ENCODE measurements at places on chromosomes 13 and 19.

- H3K27ac ChIP-seq, result no peak overlapping the region
- no peaks in the 10 kb centered on the region for H3K27me3 ChIP-seq
- peak overlapping the region; percentile 41 for H3K4me3 ChIP-seq
- DNase-seq, result no peak
- peaks cover 23% of the 10 kb centered on the region for H3K36me3 ChIP-seq
Observed at GRCh38 chr19:11069561-11069960, 19.7 kb upstream of the LDLR start.

- H3K27ac ChIP-seq, result no peak overlapping the region
- no peak overlapping the region for H3K4me3 ChIP-seq
- peaks cover 18% of the 10 kb centered on the region for H3K4me1 ChIP-seq
- DNase-seq, result peak; percentile 30
- H3K36me3 ChIP-seq, result no peaks in the 10 kb centered on the region
- no peaks in the 10 kb centered on the region for H3K27me3 ChIP-seq
Observed at GRCh38 chr19:48896191-48896720, 2.3 kb downstream of the TULP2 start.

DNA sequence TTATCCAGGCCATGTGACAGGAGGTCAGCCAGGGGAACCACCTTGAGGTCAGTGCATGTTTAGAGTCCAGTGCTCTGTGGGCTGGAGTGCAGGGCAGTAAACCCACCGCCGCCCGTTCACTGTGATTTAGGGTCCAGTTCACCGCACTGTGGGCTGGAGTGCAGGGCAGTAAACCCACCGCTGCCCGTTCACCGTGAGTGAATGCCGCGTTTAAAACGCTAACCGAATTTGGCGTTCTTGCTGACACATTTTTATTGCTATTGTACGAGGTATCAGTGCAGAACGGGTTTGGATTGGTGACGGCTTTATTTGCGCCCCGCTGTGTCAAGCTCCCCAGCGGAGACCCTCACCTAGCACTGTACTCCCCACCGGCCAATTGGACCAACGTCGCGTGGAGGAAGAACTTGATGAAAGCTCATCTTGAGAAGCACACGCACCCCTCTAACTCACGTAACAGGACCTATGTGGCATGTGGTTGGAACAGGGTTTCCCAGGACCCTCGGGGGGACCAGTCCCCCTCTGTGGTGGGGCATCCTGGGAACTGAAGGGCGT is 27.9 kb downstream of the C13orf46 start:
- no peak for DNase-seq
- no peaks in the 10 kb centered on the region for H3K27me3 ChIP-seq
- no peak overlapping the region for H3K4me3 ChIP-seq
- H3K36me3 ChIP-seq, result no peaks in the 10 kb centered on the region
- H3K27ac ChIP-seq, result no peak overlapping the region
- peaks cover 5% of the 10 kb centered on the region for H3K4me1 ChIP-seq

DNA sequence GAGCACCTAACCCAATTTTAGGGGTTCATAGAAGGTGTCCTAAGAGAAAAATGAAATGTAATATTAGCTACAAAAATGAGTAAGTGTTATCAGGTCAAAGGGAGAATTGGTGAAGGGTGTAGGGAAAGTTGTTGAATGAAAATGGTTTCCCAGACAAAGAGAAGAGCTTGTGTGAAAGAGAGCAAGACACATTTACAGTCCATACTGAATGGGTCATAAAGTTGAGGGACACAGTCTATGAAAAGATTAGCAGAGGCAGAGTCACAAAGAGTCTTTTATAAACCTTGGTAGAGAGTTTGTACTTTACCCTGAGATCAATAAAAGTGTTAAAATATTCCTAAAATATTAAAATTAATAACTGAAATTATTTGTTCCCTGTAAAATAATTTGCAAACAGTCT is 759.4 kb downstream of the DIAPH3 start:
- H3K4me3 ChIP-seq, result no peak overlapping the region
- no peak overlapping the region for H3K27ac ChIP-seq
- H3K36me3 ChIP-seq, result peaks cover 14% of the 10 kb centered on the region
- H3K4me1 ChIP-seq, result peaks cover 4% of the 10 kb centered on the region

DNA sequence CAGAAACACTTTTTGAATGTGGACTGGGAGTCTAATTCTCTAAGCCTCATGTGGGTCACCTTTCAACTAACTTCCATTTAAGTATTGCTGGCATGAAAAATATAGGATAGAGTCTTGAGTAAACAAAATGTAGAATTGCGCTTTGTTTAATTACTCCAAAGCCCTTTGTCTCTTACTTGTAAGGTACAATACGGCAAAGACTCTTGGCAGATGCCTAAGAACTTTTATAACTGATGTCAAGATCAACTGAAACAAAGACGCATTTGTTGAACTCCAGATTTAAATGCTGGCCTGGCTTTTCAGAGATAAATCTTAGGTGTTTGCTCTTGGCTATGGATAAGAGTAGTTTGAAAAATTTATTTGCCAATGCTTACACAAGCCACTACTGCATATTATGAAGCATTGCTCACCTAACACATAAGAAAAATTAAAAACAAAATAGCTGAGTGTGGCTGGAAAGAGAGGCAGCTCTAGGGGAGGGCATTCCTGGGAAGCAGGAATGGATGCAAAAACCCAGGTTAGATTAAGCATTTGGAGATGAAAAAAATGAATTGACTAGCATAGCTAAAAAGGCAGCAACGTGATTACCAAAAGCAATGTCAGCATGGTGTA is 107.3 kb upstream of the STARD13 start:
- H3K4me1 ChIP-seq, result peaks cover 19% of the 10 kb centered on the region
- H3K36me3 ChIP-seq, result no peaks in the 10 kb centered on the region
- no peaks in the 10 kb centered on the region for H3K27me3 ChIP-seq

DNA sequence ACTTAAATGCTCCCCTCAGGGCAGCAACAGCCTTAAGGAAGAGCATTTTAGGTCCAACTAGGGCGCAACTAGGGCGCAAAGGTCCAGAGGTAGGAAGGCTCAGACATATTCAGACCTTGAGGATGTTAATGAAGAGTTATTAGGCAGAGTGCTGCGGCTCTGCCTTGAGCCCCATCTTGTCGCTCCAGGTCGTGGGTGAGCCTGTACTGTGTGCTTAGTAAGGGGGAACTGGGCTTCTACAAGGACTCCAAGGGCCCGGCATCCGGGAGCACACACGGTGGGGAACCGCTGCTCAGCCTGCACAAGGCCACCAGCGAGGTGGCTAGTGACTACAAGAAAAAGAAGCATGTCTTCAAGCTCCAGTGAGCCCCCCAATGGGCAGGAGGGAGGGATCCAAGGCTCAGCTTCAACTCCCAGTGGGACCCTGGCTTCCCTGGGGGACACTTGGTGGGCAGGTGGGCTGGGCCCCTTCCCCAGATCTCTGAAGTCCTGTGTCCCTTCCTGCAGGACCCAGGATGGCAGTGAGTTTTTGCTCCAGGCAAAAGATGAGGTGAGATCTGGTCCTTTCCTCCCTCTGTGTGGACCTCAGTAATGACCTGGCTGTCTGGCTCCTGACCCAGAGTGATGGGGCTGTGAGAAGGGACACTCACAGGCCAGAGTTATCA is 4.7 kb upstream of the SHKBP1 start:
- peaks cover 43% of the 10 kb centered on the region for H3K27me3 ChIP-seq
- peak overlapping the region; percentile 20 for H3K4me3 ChIP-seq
- no peak for DNase-seq
- H3K36me3 ChIP-seq, result no peaks in the 10 kb centered on the region

DNA sequence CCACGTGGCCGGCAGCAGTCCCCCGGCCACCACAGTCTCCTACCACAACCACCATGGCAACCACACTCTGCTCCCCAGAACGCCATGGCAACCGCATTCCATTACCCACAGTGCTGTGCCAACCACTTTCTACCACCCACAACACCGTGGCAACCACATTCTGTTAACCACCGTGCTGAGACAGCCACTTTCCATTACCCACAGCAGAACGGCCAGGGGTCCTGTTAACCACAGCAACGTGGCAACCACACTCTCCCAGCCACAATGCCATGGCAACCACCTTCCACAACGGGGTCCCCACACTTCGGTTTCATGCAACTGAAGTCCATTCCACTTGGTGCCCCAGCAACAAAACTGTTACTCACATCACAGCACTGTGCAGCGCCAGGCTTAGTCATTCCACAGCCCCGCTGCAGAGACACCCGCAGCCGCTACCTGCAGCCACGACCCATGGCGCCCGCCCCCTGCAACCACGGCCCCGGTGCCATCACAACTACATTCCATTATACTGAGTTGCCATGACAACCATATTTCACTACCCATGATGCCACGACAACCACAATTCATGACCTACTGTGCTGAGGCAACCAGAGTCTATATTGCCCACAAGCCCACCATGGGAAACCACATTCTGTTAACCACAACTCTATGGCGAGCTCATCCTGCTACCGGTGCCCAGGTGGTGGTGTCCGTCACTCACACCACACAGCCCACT is 10.0 kb downstream of the DPF1 start:
- peaks cover 6% of the 10 kb centered on the region for H3K36me3 ChIP-seq
- peaks cover 13% of the 10 kb centered on the region for H3K27me3 ChIP-seq
- peak overlapping the region; percentile 70 for H3K4me3 ChIP-seq
- DNase-seq, result no peak
- peaks cover 29% of the 10 kb centered on the region for H3K4me1 ChIP-seq

DNA sequence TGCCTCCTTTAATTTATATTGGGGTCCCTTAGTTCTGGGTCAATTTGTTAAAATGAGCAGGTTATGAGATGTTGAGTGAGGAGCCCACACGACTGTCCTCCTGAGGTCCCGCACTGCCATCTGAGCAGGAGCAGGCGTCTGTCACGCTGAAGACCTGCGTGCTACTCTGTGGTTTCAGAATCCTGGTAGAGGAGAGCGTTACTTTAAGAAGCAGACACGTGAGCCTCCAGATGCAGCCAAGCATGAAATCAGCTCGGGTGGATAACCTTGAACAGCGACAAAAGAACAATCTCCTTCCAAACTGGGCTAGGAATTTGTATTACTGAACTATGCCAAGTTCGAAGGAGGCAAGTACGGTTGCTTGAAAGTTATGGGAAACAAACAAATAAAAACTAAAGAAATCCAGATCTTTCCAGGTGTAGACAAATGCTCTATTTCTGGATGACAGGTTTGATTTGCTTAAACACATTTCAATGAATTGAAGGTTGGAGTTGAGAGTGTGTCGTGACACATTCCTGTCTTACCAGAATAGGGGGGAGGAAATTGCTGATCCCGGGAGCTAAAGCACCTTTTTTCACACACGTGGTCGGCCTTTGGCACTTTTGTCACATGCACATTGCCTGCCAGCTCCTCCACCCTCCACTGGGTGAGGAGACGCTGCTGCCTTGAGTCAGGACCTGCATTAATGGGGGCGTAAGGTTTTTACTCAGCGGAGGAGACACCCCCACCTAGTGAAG is 945.5 kb upstream of the SLC10A2 start:
- H3K27ac ChIP-seq, result no peak overlapping the region
- H3K4me1 ChIP-seq, result peaks cover 26% of the 10 kb centered on the region
- no peaks in the 10 kb centered on the region for H3K27me3 ChIP-seq
- no peak overlapping the region for H3K4me3 ChIP-seq
- DNase-seq, result no peak
- no peaks in the 10 kb centered on the region for H3K36me3 ChIP-seq

DNA sequence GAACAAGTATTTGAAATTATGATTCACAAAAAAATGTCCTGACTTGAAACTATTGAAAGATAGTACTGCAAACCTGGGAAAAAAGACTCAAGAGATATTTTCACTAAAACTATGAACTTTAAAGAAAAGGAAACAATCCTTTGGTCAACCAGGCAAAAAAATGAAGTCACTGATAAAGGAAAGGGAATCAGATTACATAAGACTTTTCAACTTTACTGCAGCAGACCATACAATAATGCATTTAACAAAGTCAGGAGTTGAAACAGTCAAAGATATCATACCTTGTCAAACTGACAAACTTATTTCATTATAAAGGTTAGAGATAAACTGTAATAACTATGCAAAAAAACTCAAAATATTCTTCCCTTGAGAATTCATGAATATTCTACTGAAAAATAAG is 361.6 kb downstream of the DLEU7 start:
- no peaks in the 10 kb centered on the region for H3K36me3 ChIP-seq
- no peak for DNase-seq
- H3K4me1 ChIP-seq, result peaks cover 44% of the 10 kb centered on the region
- H3K27ac ChIP-seq, result no peak overlapping the region
- H3K4me3 ChIP-seq, result no peak overlapping the region

DNA sequence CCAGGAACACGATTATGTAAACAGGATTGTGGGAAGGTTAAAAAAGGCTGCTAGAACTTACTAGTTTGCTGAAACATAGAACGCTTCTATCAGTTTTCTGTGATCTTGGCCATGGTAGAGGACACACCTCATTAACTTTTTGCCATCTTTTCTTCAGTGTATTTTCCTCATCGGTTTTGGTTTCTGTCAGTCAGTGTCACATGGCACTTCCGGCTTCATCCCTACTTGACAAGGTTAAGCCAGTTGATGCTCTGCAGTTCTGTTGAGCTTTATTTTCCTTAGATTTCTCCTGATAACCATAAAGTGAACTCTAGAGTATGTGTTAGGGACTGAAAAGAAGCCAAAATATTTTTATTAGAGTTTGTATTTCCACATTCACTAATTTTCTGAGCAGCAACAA is 147.5 kb downstream of the NDFIP2 start:
- DNase-seq, result no peak
- no peak overlapping the region for H3K4me3 ChIP-seq
- H3K27me3 ChIP-seq, result no peaks in the 10 kb centered on the region
- H3K36me3 ChIP-seq, result peaks cover 3% of the 10 kb centered on the region
- H3K27ac ChIP-seq, result no peak overlapping the region
- peaks cover 5% of the 10 kb centered on the region for H3K4me1 ChIP-seq

DNA sequence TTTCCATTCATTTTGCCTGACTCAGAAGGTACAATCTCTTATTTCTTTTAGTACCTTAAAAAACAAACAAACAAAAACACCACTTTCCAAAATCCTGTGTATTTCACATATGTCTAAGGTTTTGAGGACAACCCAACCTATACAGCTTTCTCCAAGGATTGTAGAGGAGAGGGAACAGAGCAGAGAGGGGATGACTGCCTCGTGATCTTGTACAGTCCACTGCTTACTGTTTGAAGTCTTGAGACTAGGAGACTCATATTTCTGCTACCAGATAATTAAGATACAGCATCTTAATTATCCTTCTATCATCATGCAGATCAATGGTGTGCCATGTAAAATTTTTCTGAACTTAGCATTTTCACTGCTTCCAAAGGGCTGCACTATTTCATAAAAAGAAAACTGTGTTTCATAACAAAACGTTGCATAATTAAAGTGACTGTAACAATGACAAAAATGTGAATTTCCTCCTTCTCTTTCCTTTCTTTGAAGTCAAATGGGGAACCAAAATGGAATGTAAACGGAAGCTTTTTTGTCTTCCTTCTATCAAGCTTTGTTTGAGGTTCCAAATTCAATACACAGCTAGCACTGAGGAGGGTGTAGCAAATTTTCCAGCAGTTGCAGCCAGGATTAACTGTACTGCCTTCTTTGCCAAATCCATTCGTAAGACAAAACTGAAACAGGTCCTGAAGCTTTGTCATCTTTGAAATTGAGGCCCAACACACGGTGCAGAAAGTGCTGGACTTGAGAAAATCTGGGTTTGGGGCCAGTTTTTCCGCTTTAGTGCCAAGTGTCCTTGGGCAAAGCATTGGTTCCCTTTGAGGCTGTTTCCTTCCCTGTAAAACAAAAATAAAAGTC is 34.9 kb upstream of the RCBTB2 start:
- H3K36me3 ChIP-seq, result no peaks in the 10 kb centered on the region
- peaks cover 37% of the 10 kb centered on the region for H3K4me1 ChIP-seq
- no peak overlapping the region for H3K4me3 ChIP-seq
- H3K27me3 ChIP-seq, result no peaks in the 10 kb centered on the region
- no peak for DNase-seq
- peak overlapping the region; percentile 38 for H3K27ac ChIP-seq

GRCh38 chr19:43755256-43755801 is 567 bp upstream of the SMG9 start:
- peak overlapping the region; percentile 99 for H3K4me3 ChIP-seq
- peaks cover 52% of the 10 kb centered on the region for H3K4me1 ChIP-seq
- DNase-seq, result peak; percentile 68

GRCh38 chr19:18446145-18446810 is 8.3 kb upstream of the ISYNA1 start:
- DNase-seq, result no peak
- no peak overlapping the region for H3K4me3 ChIP-seq
- peaks cover 6% of the 10 kb centered on the region for H3K36me3 ChIP-seq
- peaks cover 35% of the 10 kb centered on the region for H3K4me1 ChIP-seq
- H3K27me3 ChIP-seq, result no peaks in the 10 kb centered on the region

Measured in neural crest cell (in vitro differentiated cells).